ENCODE measurements at places on chromosomes 3 and 15.

DNA sequence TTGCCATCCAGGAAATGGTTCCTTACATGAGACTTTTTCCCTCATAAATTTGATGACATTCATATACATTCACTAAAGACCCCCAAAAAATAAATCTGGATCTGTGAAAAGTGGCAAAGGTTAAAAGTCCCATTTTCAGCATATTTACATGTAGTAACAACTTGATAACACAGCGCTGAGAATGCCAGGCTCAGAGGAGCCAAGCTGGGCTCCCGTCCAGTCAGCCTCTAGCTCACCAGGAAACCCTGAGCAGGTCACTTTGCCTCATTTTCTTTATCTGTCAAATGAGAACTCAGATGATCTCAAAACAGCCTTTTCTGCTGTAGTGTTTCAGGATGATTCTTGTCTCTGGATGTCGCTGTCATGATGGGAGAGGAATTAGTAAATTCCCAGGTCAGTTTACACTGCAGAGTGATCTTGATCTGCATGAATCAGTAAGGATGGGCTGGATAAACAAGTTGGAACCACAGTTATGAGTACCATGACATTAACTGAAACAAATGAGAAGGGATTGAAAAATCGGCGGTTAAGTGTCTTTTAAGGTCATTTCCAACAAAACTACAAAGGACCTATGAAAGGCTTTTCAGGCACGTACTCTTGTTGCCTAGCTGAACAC, 82.8 kb downstream of the PPARG start:
- DNase-seq: no peak

DNA sequence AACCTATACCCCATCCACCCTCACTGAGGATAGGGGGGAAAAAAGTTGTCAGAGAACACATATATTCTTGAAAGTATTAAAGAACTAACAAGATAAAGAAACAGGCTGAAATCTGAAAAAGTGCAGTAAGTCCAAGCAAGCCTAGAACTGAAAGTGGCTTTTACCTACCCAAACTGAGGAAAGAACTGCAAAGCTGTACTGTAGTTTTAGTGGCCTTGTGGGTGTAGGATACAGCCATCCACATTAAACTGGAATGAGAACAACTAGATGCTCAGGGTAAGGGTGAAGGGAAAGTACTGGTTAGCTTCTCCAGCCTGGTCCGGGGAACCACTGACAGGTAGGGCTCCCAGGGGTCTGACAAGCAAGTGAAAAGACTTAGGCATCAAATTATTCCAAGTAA, 10.1 kb downstream of the UBP1 start:
- DNase-seq: no peak

DNA sequence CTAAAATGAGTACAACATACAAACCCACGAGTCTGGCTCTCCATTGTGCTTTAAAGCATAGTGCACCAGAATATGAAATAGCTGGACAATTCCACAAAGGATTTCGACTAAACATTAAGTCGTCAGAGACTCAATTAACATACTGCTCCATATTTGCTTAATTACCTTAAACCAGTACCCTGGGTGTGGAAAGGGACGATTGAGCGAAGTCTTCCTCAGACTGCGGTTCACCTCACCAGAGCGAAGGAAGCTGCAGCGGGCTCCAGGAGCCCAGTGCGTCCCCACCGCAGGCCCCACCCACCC, 218 bp upstream of the TRPC1 start:
- no peak for DNase-seq

GRCh38 chr3:108970561-108970960, 16.9 kb upstream of the GUCA1C start:
- no peak for DNase-seq

- DNase-seq: no peak
Measured at GRCh38 chr3:23404246-23404645, 201.1 kb downstream of the UBE2E2 start.

DNA sequence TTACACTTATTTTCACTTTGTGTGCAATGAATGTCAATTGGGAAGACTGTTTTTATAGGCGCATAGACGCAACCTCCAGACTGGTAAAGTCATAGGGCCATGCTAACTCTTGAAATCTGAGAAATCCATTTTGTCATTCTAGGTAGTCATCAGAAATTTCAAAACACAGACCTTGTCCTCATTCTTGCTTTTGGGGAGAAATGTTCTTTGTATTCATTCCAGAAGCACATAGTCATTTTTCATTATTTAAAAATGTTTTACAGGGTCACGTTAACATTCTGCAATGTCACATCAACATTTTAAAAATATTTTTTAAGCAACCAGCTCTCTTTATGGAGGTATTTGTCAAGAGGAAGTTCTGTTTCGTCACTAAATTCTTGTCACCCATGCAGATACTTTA, 898.4 kb downstream of the PDCD6IP start:
- DNase-seq: no peak

DNA sequence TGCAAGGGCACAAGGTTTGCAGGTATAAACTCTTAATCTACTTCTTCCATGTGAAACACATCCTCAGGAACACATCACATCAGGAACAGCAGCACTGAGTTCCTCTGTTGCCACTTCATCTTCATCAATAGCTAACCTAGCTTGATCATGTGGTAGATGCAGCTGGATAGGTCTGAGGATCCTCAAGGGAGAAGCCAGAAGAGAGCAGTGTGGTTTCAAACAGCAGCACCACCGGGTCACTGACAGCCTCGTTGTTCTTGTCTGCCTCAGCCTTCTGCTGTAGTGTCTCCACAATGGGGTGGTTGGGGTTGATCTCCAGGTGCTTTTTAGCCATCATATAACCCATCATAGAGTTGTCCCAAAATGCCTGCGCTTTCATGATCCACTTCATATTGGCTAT, 58.8 kb downstream of the ADAM10 start:
- DNase-seq: no peak

DNA sequence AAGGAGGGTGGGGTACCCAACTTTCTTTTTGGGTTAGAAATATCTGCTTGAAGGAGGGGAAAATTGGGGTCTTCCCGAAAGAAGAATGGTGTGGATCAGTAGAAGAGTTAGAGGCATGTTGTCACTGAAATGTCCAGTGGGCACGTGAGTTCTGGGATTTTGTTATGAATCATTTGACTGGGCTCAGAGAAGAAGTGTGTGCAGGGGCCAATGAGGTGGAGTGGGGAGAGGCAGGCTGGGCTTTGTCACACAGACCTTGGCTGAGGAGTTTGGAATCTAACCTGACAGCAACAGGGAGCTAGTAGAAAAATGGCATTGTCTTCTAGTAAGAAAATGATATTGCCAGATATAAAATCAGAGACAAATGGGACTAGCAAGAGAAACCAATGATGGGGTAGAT, 436.8 kb downstream of the MFSD1 start:
- DNase-seq: no peak

- DNase-seq: no peak
Measured at GRCh38 chr15:69725275-69725674, 272.7 kb downstream of the RPLP1 start.

DNA sequence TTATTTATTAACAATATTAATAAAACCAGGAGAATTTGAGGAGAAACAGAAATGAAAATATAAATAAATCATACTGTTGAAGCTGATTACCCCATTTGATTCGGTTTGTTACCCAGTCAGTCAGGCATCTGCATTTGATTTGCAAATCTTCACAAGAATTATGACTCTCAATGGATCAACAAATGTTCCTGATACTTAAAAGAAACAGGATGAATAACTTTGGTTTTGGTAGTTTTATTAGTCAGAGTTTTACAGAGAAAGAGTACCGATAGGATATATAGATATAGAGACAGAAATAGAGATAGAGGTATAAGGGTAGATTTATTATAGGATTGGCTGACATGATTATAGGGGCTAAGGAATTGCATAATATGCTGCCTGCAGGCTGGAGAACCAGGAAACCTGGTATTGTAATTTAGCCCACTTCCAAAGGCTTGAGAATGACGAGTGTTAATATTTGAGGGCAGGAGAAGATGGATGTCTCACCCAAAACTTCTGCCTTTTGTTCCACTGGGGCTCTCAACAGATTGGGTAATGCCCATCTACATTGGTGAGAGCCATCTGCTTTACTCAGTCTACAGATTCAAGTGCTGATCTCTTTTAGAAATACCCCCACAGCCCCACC, 241.6 kb upstream of the COL8A1 start:
- DNase-seq: no peak

DNA sequence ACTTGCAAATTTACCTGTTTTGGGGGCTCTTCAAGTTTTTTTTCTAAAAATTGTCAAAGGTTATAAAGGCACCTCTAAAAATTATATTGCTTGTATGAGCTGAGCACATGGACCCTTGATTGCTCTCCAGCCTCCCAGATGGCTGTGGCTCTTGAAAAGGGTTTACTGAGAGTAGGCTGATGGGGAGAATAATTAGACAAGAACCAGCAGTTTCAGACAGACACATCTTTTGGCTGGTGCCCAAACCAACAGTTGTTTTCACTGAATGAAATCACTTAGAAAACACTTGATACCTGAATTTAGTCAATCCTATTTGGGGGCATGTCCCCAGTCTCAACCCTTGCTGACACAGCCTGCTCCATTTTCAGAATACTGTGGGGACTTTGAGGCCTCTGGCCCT, 217.6 kb downstream of the KBTBD8 start:
- no peak for DNase-seq

DNA sequence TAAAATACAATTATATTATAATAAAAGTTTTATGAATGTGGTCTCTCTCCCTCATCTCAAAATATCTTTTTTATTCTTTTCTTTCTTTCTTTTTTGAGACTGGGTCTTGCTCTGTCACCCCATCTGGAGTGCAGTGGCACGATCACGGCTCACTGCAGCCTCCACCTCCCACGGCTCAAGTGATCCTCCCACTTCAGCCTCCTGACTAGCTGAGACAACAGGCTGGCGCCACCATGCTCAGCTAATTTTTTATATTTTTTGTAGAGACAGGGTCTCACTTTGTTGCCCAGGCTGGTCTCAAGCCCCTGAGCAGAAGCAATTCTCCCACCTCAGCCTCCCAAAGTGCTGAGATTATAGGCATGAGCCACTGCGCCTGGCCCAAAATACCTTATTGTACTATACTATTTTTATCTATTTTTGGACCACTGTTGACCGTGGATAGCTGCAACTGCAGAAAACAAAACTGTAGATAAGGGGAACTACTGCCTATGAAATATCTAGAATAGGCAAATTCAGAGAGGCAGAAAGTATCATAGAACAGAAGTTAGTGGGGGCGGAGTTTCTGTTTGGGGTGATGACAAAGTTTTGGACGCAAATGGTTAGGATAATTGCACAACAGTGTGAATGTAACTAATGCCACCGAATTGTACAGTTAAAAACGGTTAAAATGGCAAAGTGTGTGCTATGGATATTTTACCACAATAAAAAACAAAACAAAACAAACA, 66.6 kb downstream of the SLC12A8 start:
- no peak for DNase-seq

GRCh38 chr3:14565868-14566588, 25.9 kb upstream of the GRIP2 start:
- DNase-seq: no peak

- DNase-seq: no peak
Measured at GRCh38 chr3:63245726-63246241, 32.3 kb upstream of the SYNPR start.

- no peak for DNase-seq
Measured at GRCh38 chr3:177473184-177473583, 275.9 kb upstream of the TBL1XR1 start.

DNA sequence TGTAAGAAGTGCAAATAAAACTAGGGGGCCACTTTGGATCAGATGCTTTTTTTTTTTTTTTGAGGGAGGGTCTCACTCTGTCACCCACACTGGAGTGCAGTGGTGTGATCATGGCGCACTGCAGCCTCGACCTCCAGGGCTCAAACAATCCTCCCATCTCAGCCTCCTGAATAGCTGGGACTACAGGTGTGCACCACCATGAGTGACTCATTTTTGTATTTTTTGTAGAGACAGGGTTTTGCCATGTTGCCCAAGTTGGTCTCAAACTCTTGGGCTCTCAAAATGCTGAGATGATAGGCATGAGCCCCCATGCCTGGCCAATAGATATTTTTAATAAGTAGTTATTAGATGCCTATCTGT, 20.8 kb downstream of the CCR1 start:
- no peak for DNase-seq

- no peak for DNase-seq
Measured at GRCh38 chr15:70088887-70089691, 8.6 kb downstream of the TLE3 start.

DNA sequence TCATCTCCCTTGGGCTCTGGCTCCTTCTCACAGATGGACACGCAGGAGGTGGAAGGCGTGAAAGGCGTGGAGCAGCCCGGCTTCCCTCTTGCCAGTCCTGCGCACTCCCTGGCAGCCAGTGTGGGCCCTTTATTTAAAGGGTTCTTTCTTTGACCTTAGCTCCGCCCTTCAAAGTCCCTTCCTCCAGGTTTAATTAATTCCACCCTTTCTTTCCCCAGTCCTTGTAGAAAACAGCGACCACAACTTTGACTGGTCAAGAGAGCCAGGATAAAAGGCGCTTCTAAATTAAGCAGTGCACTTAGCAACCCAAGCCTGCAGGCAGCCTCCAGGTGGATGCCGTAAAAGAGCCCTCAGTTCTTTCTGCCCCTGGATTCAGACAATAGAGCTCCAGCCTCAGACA, at the start of gene HDC:
Gene HDC, minus strand, starts transcription at position 107 of the 400 bp plus-strand sequence. Its CDS starts 103 bp downstream, at position 4.
- DNase-seq: no peak

DNA sequence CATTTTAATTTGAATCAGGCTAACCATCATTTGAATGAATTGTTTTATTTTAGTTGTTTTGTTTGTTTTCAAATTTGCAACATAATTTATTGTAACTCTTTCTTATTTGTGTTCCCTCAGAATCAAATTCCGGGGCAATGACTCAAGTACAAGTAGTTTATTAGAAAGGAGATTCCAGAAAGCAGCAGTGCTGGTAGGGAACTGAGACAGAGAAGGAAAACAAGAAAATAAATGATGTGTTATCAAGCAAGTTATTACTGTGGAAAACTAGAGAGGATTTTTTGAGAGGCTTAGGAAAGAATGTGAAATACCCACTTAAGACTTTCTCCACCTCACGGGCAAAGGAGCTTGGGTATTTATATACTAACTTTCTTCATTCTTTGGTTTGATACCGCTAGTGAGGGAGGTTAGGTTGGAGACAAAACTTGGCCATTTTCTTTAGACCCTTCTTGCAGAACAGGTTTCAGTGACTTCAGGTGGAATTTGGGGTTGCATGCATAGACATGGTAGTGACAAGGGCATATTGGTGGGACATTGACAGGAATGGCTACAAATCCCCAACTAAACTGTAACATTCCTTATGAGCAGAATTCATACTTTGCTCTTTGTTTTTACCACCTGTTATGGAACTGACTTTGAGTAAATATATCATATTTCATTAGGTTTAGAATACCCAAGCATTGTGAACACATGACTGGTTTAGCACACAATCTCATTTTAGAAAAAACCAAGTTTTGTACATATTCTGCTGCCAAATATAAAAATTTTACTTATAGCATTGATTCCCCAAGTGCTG, 254.3 kb downstream of the ZBBX start:
- DNase-seq: no peak

- DNase-seq: no peak
Measured at GRCh38 chr3:10299679-10300078, 6.9 kb upstream of the GHRL start.
